Naive thymus-derived CD4-positive, alpha-beta T cell (primary cell): ENCODE measurements at places on chromosomes 11 and 22. TPM values are rescaled to one million over a fixed set of nuclear protein-coding genes. Genes with fewer than 3 reads are reported as not detected.

Gene PRMT3
- 15.1 TPM for total RNA-seq

DNA sequence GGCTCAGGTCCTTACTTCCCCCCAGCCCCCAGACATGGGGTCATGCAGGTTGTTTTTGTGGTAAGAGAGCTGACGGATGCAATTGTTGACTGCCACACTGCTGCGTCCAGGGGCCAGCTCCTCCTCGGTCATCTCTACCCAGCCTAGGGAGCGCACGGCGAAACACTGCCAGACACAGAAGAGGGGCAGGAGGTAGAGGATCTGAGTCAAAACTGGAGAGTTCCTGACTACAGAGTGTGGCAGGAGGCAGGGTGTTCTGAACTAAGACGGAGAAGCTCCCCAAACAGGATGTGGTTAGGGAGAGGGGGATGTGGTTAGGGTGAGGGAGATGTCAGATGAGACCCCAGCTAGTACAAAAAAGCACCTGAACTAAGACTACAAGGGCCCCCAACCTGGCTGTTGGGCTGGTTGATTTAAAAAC lies 12.3 kb downstream of the SMPD1 start:
- DNase-seq: peak; percentile 69
- H3K36me3 ChIP-seq: no peaks in the 10 kb centered on the region
- H3K27me3 ChIP-seq: no peaks in the 10 kb centered on the region
- peak overlapping the region; percentile 52 for H3K4me3 ChIP-seq
- peaks cover 53% of the 10 kb centered on the region for H3K4me1 ChIP-seq
- peak overlapping the region; percentile 80 for H3K27ac ChIP-seq

DNA sequence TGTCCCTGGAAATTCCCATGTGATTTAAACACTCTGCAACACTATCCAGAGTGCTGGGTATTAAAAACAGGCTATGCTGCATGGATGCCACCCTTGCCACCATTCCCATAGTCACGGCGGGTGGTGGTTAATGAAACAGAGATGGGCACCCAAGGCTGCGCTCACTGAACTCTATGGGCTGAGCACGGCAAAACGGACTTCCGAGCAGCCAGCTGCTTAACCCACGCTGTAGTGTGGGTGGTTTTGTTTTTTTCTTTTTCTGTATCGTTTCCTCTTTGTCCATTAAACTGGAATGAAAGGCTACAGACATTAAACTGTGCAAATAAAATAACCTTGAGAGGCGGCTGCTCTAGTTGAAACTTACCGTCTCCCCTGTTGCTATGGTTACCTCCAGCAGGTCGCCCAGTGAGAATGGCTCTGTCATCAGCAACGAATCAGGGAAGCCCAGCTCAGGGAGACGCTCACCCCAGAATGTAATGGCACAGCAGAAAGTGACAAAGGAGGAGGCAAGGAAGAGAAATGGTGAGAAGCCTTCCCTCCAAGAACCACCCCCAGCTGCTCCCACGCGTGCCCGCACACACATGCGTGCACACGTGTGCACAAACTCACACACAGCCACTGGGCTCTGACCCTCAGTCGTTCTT lies 102.1 kb downstream of the C11orf91 start:
- no peak overlapping the region for H3K4me3 ChIP-seq
- H3K36me3 ChIP-seq: no peaks in the 10 kb centered on the region
- DNase-seq: no peak

DNA sequence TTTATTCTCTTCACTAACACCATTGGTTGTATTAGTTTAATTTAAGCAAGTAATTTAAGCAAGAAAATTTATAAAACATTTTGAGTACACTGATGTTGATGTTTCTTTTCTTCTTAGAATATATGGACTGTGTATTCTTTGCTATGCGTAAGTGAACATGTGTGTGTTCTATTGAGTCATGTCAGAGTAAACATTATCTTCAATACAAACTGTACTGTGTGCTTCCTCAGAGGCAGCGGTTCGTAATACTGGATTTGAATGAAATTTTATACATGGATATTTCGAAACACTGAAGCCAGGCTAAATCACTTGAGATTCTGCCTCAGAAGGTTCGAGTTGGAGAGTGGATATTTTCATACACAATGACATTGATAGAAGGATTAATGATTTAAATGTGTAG lies 452.6 kb downstream of the LUZP2 start:
- no peak overlapping the region for H3K27ac ChIP-seq
- no peaks in the 10 kb centered on the region for H3K36me3 ChIP-seq
- no peak overlapping the region for H3K4me3 ChIP-seq
- no peaks in the 10 kb centered on the region for H3K4me1 ChIP-seq

DNA sequence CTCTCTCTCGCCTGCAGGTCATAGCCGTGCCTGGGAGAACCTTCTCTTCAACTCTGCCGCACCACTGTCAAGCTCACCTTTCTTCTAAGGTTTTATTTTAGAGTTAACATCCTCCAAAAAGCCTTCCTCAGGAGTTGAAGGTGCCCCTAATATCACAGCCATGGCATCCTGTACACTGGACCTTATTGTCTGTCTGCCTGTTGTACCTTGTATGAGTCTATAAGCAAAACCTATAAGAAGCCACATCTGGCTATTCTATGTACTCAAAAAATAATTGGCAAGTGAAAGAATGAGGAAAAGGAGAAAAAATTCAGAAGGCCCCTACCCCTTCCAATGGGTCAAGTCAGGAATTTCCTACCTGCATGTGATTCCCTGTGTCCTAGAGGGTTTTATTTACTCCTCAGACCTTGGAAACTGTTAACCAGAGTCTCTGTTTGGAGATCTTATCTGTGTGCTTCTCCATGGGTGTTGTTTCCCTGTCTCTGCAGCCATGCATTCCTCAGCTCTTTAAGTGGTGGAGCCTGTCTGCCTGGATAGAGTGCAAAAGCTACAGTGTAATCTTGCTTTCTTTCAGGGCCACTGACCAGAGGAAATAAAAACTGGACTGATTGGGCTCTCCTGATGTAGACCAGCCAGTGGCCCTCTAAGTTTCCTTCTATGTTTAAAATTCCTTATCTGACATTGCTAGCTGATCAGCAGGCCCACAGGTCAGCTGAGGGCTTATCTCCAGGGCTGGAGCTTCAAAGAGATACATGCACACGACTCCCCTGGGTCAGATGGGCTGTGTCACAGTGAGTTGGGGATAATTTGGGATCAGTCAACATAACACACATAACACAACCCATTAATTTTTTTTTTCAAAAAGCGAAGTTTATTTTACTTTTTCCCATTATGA lies 37.6 kb upstream of the TMEM135 start:
- no peak for DNase-seq
- H3K4me3 ChIP-seq: no peak overlapping the region
- no peaks in the 10 kb centered on the region for H3K27me3 ChIP-seq
